Activated T-cell treated with anti-CD3 and anti-CD28 coated beads, Interleukin-2, amount 50 U/mL, for 24 hours (primary cell): ENCODE measurements at places on chromosomes 6 and 20.
A peak's percentile ranks its signal among the peaks of the same experiment; 100 is the strongest.

DNA sequence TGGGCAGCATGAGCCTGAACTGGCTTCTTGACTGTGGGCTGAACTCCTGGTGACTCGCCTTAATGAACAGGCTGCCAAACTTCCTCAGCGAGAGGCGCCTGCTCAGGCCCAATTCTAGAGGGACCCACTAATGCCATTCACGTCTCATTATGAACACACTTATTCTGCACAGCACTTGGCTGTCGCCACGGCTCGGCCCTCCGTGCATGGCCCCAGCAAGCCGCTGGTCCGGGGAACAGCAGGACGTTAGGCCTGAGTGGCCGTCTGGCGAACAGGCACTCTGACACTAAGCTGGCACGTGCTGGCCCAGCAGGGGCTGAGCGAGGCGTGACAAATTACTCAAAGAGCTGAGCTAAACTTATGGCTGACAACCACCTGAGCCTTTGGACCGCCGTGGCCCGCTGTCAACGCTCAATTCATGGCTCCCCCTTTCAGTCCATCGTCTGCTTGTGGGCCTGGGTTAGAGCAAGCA lies 45.9 kb downstream of the INSM1 start:
- no peak overlapping the region for H3K4me3 ChIP-seq
- H3K27me3 ChIP-seq, result no peaks in the 10 kb centered on the region
- H3K4me1 ChIP-seq, result peaks cover 75% of the 10 kb centered on the region

DNA sequence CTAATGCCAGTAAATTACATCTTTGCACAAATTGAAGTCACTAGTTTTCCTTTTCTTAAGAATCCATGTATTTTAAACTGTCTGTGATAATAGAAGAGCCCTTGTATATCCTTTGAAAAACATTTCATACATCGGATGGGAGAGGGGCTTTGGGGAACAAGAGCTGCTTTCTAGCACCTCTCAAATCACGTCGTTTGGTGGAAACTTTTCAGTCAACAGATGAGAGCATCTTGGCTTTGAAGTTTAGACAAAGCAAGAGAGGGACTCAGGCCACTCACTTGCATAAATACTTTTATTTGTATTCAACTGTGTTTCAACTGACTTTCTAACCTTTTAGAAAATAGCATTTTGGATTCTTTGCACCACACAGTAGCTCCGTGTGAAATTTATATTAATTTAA lies 502.3 kb upstream of the IMPG1 start:
- no peaks in the 10 kb centered on the region for H3K36me3 ChIP-seq
- no peak for DNase-seq

DNA sequence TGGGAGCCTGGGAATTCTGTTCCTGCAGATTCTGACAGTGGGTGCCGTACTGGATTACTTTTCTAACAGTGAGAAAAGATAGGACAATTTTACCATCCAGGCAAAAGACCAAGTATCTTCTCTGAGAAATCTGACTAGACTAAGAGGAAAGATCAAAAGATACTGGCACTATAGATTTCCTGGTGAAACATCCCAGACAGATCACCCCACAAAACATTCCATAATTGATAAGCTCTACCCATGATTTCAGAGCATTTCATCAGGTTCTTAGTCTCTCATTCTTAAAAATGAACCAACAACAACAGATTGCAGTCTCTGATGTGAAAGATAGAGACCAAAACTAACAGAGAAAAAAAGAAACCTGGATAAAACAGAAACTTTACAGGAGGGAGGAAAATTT lies 13.6 kb upstream of the UBR2 start:
- peaks cover 24% of the 10 kb centered on the region for H3K4me1 ChIP-seq
- DNase-seq, result no peak
- H3K36me3 ChIP-seq, result no peaks in the 10 kb centered on the region
- H3K27ac ChIP-seq, result no peak overlapping the region
- H3K27me3 ChIP-seq, result peaks cover 2% of the 10 kb centered on the region

GRCh38 chr6:166174031-166174430 lies 6.4 kb upstream of the TBXT start:
- H3K27ac ChIP-seq, result no peak overlapping the region
- peaks cover 17% of the 10 kb centered on the region for H3K27me3 ChIP-seq
- H3K36me3 ChIP-seq, result no peaks in the 10 kb centered on the region
- no peak overlapping the region for H3K4me3 ChIP-seq

DNA sequence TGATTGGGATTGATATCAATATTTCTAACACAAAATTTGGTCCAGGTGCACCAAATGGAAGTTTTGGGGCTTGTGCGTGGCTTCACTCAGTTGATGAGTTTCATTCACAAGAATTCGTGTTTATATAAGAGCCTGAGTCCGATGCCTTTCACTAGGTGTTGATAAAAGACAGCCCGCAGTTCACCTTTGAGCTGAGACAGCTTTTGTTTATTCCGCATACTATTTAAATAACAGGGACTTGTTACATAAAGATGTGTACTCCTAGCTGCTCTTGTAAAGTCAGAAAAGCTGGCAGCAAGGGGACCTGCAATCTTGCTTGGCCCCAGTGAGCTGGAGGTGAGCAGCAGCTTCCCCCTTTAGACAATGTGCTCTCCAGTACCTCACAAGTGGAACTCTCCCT lies 19.0 kb upstream of the NRN1 start:
- H3K36me3 ChIP-seq, result no peaks in the 10 kb centered on the region
- H3K27ac ChIP-seq, result no peak overlapping the region
- peaks cover 61% of the 10 kb centered on the region for H3K27me3 ChIP-seq
- no peak overlapping the region for H3K4me3 ChIP-seq
- H3K4me1 ChIP-seq, result no peaks in the 10 kb centered on the region

GRCh38 chr6:109050447-109051102 lies 44.1 kb downstream of the SESN1 start:
- no peak for DNase-seq
- no peak overlapping the region for H3K4me3 ChIP-seq
- H3K36me3 ChIP-seq, result no peaks in the 10 kb centered on the region
- H3K27me3 ChIP-seq, result no peaks in the 10 kb centered on the region

DNA sequence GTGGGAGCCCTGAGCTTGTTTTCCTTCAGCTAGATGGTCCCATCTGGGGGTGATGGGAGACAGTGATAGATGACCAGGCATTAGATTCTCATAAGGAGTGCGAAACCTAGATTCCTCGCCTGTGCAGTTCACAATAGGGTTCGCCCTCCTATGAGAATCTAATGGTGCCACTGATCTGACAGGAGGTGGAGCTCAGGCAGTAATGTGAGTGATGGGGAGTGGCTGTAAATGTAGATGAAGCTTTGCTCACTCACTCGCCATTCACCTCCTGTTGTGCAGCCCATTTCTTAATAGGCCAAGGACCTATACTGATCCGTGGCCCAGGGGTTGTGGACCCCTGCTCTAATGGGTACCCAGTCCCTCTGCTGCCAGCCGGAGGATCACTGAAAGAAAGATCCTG lies 20.7 kb upstream of the KCNB1 start:
- H3K4me1 ChIP-seq, result no peaks in the 10 kb centered on the region
- H3K4me3 ChIP-seq, result no peak overlapping the region
- no peak overlapping the region for H3K27ac ChIP-seq
- H3K36me3 ChIP-seq, result no peaks in the 10 kb centered on the region

DNA sequence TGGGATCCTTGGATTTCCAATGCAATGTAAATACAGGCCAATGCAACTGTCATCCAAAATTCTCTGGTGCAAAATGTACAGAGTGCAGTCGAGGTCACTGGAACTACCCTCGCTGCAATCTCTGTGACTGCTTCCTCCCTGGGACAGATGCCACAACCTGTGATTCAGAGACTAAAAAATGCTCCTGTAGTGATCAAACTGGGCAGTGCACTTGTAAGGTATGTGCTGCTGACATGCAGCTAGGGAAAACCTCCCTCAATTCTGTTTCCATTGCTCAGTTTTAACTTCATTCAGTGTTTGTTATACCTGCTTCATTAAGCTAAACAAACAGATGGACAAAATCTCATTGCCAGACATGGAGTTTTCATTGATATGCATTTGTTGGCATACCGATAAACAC lies 397.1 kb downstream of the ARHGAP18 start:
- peaks cover 12% of the 10 kb centered on the region for H3K27me3 ChIP-seq
- DNase-seq, result no peak
- H3K36me3 ChIP-seq, result no peaks in the 10 kb centered on the region
- no peak overlapping the region for H3K27ac ChIP-seq

- H3K4me3 ChIP-seq, result no peak overlapping the region
- H3K27ac ChIP-seq, result no peak overlapping the region
- no peak for DNase-seq
- H3K36me3 ChIP-seq, result no peaks in the 10 kb centered on the region
- H3K27me3 ChIP-seq, result peaks cover 4% of the 10 kb centered on the region
These were observed 101.3 kb upstream of the SULF2 start for GRCh38 chr20:47886454-47887041.

DNA sequence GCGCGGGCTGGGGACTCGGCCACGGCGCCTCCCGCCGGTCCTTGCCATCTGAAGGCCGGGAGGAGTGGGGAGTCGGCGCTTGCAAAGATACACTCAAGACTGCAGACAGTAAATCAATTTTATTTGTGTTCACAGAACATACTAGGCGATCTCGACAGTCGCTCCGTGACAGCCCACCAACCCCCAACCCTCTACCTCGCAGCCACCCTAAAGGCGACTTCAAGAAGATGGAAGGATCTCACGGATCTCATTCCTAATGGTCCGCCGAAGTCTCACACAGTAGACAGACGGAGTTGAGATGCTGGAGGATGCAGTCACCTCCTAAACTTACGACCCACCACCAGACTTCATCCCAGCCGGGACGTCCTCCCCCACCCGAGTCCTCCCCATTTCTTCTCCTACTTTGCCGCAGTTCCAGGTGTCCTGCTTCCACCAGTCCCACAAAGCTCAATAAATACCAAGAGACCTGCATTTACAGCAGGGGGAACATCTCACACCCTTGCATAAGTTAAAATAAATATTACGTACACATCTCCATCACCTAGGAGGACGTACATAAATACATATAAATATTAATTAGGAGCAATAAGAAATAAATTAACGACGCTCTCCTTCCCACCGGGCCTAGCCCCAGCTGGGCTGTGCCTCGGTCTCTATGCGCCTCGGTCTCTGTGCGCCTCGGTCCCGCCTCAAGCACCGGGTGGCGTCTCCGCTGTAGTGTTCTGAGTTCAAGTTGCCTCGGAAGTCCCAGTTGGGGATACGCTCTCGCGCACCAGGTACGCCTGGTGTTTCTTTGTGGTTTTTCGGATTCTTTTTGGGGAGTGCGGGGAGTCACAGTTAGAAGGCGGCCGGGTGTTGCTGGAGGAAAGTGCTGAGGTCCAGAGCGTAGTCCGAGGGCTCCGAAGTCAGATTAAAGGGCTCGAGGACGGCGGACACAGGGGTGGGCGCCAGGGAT lies 889 bp upstream of the FLOT1 start:
- peak overlapping the region; percentile 98 for H3K27ac ChIP-seq
- DNase-seq, result peak; percentile 70
- H3K36me3 ChIP-seq, result peaks cover 58% of the 10 kb centered on the region
- H3K4me1 ChIP-seq, result peaks cover 75% of the 10 kb centered on the region

DNA sequence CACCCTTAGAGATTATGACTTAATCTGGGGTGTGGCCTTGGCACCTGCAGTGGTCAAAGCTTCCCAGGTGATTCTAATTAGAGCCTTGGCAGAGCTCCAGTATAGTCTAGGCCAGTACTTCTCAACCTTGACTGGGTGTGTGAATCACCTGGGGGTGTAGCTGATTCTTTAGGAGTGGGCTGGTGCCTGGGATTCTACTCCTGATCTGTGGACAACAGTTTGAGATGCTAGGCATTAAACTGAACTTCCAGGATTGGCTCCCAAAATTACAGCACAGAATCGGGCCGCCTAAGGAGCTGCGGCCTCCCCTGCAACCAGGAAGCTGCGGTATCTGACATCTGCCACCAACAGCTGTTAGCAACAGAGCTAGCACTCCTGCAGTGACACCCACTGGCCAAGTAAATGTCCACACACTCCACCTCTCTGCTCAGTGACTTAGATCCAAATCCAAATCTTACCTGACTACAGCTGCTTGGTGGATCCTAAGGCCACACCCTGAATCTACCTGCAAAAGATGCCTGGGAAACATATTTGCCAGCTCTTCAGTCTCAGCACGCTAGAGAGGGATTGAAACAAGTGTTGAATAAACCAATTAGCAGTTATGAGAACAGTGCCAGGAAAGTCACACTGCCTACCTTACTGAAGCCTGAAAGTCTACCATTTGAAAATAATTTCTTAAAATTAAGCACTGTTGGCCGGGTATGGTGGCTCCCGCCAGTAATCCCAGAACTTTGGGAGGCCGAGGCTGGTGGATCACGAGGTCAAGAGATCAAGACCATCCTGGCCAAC lies 126.7 kb downstream of the UNC5CL start:
- H3K36me3 ChIP-seq, result no peaks in the 10 kb centered on the region
- no peak overlapping the region for H3K4me3 ChIP-seq
- H3K27ac ChIP-seq, result no peak overlapping the region
- no peak for DNase-seq

- H3K4me1 ChIP-seq, result no peaks in the 10 kb centered on the region
- no peak overlapping the region for H3K27ac ChIP-seq
- H3K27me3 ChIP-seq, result no peaks in the 10 kb centered on the region
- H3K4me3 ChIP-seq, result no peak overlapping the region
- no peak for DNase-seq
These were observed 177.5 kb downstream of the KHDC1L start for GRCh38 chr6:73047801-73048200.

DNA sequence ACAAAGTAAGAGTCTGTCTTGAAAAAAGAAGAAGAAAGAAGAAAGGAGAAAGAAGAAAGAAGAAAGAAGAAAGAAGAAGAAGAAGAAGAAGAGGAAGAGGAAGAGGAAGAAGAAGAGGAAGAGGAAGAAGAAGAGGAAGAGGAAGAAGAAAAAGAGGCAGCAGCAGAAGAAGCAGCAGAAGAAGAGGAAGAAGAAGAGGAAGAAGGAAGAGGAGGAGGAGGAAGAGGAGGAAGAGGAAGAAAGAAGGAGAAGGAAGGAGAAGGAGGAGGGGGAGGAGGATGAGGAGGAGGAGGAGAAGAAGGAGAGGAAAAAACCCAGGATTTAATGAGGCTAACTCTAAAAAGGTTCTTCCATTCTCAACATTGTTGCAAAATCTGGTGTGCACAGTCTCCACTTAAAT lies 95.4 kb upstream of the PDE10A start:
- no peaks in the 10 kb centered on the region for H3K27me3 ChIP-seq
- no peaks in the 10 kb centered on the region for H3K36me3 ChIP-seq
- H3K4me3 ChIP-seq, result no peak overlapping the region
- no peak for DNase-seq

DNA sequence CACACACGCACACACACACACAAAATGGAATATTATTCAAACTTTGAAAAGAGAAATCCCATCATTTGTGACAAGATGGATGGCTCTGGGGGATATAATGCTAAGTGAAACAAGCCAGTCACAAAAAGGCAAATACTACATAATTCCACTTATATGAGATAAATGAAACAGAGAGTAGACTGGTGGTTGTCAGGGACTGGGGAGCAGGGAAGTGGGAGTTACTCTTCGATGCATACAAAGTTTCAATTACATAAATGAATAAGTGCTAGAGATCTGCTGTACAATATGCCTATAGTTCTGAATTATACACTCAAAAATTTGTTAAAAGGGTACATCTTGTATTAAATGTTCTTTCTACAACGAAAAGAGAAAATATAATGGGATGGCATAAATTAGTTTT lies 58.1 kb upstream of the PLN start:
- no peak for DNase-seq
- no peak overlapping the region for H3K27ac ChIP-seq
- no peak overlapping the region for H3K4me3 ChIP-seq
- H3K27me3 ChIP-seq, result no peaks in the 10 kb centered on the region
- H3K4me1 ChIP-seq, result peaks cover 34% of the 10 kb centered on the region
